ENCODE measurements at places on chromosomes 5 and 9.

- no peak for DNase-seq
Measured at GRCh38 chr9:7139886-7140285, 382.1 kb downstream of the KDM4C start.

DNA sequence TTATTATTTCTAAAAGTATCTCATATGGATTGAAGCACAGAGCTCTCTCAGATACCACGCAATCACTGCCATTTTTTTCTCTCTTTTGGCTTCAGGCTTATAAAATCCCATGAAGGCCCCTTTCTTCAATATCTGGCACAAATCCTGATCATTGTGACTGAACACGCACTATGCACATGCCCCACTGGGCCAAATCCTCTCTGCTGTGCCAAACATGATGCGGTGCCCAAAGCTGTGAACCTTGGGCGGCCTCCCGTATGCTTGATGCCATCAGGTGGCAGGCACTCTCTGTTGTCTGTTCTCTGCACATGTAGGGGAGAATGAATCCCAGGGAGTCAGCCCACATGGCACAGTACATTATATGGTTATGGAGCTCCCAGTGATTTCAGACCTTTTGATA lies 375.0 kb upstream of the RGMB start:
- DNase-seq, result no peak

DNA sequence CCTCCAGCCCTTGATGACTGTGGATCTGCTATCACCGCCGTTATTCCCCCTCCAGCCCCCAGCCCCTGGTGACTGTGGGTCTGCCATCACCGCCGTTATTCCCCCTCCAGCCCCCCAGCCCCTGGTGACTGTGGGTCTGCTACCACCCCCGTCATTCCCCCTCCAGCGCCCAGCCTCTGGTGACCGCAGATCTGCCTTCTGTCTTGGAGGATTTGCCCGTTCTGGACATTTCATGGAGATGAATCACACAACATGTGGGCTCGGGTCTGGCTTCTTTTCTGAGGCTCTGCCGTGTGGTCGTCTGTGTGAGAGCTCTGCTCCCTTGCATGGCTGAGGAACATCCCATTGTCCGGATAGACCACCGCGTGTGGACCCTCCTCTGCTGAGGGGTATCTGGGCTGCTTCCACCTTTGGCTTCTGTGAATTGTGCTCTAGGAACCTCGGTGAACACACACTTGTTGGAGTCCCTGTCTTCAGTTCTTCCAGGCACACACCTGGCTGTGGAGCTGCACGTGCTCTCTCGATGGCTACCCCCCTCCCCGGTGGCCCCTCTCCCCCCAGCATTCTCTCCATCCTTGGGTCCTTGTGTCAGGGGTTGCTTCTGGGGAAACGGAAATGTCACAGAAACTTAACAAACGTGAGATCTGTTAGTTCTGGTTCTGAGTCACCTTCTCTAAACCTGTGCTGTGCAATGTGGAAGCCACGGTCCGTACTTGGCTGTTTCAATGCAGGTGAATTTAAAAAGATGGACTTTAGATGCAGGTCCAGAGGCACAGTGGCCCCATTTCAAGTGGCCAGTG lies 105.3 kb upstream of the COL5A1 start:
- DNase-seq, result no peak

- DNase-seq, result no peak
Measured at GRCh38 chr9:135045264-135045927, 42.1 kb upstream of the OLFM1 start.

DNA sequence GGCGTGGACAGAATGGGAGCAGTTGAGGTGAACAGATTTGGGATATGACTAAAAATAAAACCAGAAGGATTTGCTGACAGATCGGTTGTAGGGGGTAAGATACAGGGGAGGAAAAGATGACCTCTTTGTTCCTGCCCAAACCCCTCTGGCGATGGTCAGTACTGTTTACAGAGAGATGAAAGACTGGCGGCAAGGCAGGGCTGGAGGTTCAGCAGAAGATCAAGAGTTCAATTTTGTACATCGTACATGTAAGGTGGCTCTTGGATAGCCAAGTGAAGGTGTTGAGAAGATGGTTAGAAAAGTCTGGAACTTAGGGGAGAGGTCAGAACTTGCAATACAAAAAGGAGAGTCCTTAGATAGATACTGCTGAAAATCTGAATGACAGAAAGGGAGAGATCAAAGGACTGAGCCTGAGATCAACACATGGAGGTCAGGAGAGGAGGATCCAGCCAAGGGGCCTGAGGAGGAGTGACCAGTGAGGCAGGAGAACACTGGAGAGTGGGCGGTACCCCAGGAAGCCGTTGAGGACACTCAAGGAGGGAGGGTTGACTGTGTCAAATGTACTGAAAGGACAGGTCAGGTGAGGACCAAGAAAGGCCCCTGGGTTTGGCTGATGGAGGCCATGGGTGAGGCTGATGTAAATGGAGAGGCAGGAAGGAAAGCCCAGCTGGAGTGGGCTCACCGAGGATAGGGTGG lies 7.1 kb downstream of the IL4 start:
- DNase-seq, result no peak

DNA sequence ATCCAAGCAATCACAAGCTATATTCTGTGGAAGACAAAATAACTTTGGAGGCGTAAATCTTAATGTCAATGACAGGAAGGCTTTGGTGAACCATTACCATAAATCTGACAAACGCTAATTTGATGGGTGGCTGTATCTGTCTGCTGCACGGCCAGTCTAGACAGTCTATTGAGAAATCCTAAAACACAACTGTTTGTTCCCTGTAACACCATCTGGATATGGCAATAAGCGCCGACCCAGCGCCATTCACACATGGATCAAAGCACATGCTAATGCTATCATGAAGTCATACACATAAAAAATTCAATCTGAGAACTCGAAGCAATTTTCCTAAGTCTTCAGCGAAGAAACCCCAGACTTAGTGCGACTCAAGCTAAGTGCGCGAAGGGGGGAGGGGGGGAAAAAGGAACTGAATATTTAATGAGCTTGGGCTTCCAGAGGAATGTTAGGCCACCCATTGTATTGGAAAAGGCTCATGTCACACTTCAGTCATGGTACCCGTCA lies 95.1 kb downstream of the ARL15 start:
- no peak for DNase-seq

- DNase-seq, result peak; percentile 16
Measured at GRCh38 chr9:21443849-21444625, 3.8 kb downstream of the IFNA1 start.

DNA sequence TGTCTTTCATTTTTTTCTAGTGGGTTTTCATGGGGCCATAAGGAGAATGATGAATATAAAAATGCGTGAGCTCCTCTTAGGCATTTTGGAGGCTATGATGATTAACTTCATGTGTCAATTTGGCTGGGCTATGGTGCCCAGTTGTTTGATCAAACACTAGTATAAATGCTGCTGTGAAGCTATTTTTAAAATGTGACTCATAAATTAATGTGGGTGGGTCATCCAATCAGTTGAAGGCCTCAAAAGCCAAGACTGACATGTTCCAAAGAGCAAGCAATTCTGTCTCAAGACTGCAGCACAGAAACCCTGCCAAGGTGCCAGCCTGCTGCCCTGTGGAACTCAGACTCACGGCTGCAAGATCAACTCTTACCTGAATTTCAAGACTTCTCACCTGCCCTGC lies 24.4 kb upstream of the ICE1 start:
- DNase-seq, result no peak

Measured in CD4-positive, alpha-beta T cell (primary cell).